ENCODE measurements at places on chromosomes 5 and 9.

DNA sequence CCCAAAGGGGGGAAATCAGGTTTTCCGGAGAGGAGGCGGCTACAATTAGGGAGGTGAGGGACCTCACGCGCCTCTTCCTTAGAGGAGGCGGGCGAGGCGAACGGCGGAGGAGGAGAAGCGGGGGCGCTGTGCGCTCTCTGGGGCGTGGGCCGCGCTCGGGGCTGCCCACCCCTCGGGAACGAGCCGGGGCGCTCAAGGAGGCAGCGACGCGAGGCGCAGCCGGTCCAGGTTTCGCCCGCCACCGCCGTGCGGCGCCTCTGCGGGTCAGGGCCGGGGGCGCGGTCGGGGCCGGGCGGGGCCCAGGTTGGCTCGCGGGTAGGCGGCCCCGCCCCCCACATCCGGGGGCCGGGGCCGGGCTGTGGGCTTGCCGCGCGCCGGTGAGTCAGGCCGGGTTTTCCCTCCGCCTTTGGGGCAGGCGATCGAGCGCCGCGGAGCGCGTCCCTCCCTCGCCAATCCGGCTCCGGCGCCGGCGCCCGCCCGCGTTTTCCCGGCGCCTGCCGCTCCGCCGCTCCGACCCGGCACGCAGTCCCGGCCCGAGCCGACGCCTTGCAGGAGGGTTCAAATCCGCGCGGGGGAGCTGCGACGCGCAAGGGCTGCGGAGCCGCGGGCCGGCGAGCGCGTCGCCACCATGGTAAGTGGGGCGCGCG is at the start of gene N4BP3:
N4BP3 (plus strand) TSS at position 392 of the 647 bp plus-strand sequence. CDS start 6,052 bp downstream, outside the sequence.
- DNase-seq, result peak; percentile 77

GRCh38 chr5:127867022-127867783 is 164.0 kb downstream of the CCDC192 start:
- DNase-seq, result no peak

DNA sequence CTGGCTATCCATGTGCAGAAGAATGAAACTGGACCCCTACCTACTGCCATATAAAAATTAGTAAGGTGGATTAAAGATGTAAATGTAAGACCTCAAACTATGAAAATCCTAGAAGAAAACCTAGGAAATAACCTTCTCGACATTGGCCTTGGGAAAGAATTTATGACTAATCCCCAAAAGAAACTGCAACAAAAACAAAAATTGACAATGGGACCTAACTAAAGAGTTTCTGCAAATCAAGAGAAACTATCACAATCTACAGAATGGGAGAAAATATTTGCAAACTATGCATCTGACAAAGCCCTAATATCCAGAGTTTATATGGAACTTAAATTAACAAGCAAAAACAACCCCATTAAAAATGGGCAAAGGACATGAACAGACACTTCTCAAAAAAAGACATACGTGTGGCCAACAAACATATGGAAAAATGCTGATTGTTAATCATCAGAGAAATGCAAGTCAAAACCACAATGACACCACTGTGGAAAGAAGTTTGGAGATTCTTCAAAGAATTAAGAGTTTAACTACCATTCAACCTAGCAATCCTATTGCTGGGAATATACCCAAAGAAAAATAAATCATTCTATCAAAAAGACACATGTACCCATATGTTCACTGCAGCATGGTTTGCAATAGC is 98.5 kb downstream of the NR3C1 start:
- DNase-seq, result no peak

GRCh38 chr5:59268756-59269415 is 624.6 kb downstream of the PDE4D start:
- no peak for DNase-seq

- DNase-seq, result no peak
Observed at GRCh38 chr5:140168371-140168770, 6.6 kb upstream of the CYSTM1 start.

DNA sequence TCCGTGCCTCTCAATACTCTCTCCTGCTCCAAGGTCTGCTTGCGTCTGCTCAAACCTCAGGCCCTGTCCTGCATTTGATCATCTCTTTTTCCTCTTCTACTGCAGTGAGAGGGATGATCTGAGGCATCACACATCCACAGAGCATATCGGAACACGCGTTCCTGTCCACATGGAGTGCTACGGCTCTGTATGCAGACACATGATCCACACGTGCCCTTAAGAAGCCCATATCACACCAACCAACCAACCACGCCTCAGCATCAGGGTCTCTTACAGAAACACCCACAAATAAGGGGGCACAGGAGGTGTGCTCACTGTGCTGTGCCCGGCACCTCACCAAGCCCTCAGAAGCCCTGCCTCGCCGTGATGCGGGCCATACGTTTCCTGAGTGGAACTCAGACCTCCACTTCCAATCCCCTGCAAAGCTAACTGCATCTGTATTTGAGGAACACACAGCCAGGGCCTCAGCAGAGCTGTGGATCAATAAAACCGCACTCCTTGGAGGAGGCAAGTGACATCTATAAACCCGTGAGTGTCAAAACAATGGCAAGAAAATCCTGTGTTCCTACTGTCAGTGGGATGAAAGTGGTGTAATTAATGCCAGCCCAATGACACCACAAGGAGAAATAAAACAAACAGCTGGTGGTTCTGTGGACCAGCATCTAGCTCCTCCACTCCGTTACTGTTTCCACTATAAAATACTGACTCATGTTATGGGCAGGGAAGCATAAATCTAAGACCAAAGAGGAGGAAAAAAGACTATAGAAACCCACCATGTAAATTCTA is 40.4 kb downstream of the AK8 start:
- DNase-seq, result no peak

DNA sequence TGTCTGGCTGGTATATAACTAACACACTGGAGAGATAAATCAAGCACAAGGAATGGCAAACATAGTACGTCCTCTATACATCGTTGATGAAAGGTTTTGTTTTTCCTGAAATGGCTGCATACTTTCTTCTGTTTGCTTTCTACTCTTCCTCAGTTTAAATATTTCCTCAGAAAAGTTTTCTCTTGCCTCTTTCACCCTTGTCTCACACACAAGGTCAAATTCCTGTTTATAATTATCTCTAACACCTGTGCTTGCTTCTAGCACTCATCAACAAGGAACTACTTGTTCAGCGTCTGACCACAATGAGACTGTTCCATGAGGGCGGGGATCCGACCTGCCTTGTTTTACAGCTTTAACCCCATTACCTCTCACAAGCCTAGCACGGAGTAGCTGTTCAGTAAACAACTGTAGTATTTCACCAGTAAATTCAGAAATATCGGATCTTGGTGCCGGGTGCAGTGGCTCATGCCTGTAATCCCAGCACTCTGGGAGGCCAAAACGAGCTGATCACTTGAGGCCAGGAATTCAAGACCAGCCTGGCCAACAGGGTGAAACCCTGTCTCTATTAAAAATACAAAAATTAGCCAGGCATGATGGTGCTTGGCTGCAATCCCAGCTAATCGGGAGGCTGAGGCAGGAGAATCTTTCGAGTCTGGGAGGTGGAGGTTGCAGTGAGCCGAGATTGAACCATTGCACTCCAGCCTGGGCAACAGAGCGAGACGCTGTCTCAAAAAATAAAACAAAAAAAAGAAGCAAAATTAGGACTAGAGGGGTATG is 37.0 kb downstream of the NR6A1 start:
- DNase-seq, result no peak
